ENCODE measurements at places on chromosomes 3 and 15. TPM values are rescaled to one million over a fixed set of nuclear protein-coding genes. Genes with fewer than 3 reads are reported as not detected.

GRCh38 chr15:70585707-70586034 is 177.7 kb downstream of the UACA start:
- H3K4me1 ChIP-seq: peaks cover 12% of the 10 kb centered on the region
- peaks cover 36% of the 10 kb centered on the region for H3K27me3 ChIP-seq
- H3K4me3 ChIP-seq: peak overlapping the region; percentile 59

DNA sequence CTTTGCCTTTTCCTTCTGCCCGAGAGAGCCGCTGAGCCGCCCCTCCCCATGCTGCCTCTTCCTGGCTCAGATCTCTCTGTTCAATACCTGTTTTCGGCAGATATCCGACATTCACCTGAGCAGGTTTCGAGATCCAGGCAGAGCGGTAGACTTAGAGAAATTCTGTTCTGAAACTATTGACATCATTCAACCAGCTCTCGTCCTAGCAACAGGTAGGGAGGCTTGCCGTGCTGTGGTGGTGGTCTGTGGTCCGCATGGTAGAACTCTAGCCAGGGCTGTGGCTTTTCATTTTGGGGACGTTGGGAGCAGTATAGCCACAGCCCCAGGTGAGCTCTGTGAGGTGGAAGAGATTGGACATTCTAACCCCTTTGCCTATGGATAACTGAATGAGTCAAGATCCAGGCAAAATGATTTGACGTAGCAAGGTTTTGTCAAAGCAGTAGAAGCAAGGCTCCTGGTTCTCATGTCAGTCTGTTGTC is 810 bp downstream of the TMEM62 start:
- H3K27ac ChIP-seq: peak overlapping the region; percentile 96
- no peaks in the 10 kb centered on the region for H3K27me3 ChIP-seq
- no peaks in the 10 kb centered on the region for H3K36me3 ChIP-seq
- DNase-seq: no peak
- H3K4me3 ChIP-seq: peak overlapping the region; percentile 92
- peaks cover 21% of the 10 kb centered on the region for H3K4me1 ChIP-seq

Gene SLC12A1
- not detected for total RNA-seq

Gene VPS8
- 69.5 TPM for total RNA-seq

Gene ZNF80
- 0.97 TPM for total RNA-seq

DNA sequence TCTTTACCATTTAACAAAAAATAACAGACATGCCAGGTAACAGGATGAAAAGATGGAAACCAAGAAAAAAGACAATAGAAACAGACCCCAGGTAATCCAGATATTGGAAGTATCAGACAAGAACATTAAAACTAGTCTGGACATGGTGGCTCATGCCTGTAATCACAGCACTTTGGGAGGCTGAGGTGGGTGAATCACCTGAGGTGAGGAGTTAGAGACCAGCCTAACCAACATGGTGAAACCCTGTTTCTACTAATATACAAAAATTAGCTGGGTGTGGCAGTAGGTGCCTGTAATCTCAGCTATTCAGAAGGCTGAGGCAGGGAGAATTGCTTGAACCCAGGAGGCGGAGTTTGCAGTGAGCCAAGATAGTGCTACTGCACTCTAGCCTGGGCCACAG is 40.6 kb downstream of the ACAD9 start:
- DNase-seq: no peak
- H3K4me3 ChIP-seq: no peak overlapping the region
- no peaks in the 10 kb centered on the region for H3K27me3 ChIP-seq
- no peak overlapping the region for H3K27ac ChIP-seq

DNA sequence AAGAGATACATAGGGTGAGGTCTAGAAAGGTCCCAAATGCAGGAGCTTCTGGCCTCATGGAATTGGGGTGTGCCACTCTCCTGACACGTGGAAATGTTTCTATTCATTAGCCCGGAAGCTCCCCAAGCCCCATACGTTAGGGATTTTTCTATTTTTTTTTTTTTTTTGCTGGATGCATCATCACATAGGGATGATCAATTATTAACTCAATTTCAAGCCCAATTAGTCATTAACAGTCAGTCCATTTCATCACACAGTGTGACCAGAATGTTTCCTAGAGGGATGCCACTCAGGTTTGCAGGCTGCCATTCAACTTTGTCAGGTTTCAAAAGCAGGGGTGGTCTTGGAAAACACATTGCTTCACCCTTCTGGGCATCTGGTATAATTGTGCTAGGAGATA is 40.7 kb upstream of the MKRN3 start:
- DNase-seq: no peak
- no peaks in the 10 kb centered on the region for H3K36me3 ChIP-seq
- no peak overlapping the region for H3K27ac ChIP-seq
- H3K4me1 ChIP-seq: no peaks in the 10 kb centered on the region
- no peak overlapping the region for H3K4me3 ChIP-seq

- peaks cover 18% of the 10 kb centered on the region for H3K4me1 ChIP-seq
- H3K27me3 ChIP-seq: peaks cover 13% of the 10 kb centered on the region
- no peaks in the 10 kb centered on the region for H3K36me3 ChIP-seq
- peak within 1 kb of the TSS; percentile 96 for H3K4me3 ChIP-seq
- DNase-seq: peak; percentile 55
Measured at GRCh38 chr15:78565097-78565950, at the start of gene CHRNA5. TSS of gene CHRNA5 (plus strand) at chr15:78565520. CDS start at chr15:78565720, 200 bp downstream.

- no peak overlapping the region for H3K4me3 ChIP-seq
- H3K4me1 ChIP-seq: peaks cover 12% of the 10 kb centered on the region
- H3K27me3 ChIP-seq: peaks cover 19% of the 10 kb centered on the region
- no peak for DNase-seq
Measured at GRCh38 chr15:91522605-91523332, 330.7 kb upstream of the SLCO3A1 start.

- H3K27me3 ChIP-seq: no peaks in the 10 kb centered on the region
- H3K27ac ChIP-seq: no peak overlapping the region
- no peaks in the 10 kb centered on the region for H3K36me3 ChIP-seq
- H3K4me3 ChIP-seq: no peak overlapping the region
- no peaks in the 10 kb centered on the region for H3K4me1 ChIP-seq
Measured at GRCh38 chr15:97014001-97014400, 683.5 kb downstream of the NR2F2 start.

- H3K27ac ChIP-seq: peak overlapping the region; percentile 82
- H3K4me3 ChIP-seq: peak overlapping the region; percentile 97
- no peak for DNase-seq
- H3K36me3 ChIP-seq: no peaks in the 10 kb centered on the region
- H3K4me1 ChIP-seq: peaks cover 47% of the 10 kb centered on the region
Measured at GRCh38 chr3:150411106-150411460, 3.0 kb downstream of the TSC22D2 start.

DNA sequence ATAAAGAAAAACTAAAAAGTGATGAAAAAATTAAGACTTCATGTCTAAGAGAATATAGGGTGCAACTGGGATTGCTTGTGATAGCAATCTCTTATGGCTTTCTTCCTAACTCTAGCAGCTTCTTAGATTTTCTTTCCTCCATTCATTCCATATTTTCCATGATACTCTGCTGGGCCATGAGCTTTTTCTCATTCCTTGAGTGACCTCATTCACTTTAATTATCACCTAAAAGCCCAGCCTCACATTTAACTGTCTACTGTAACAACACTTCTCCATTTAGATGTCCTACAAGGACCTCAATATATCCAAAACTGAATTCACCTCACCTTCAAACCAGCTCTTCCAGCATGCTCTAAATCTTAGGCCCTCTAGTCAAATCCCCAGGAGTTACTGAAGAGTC is 49.5 kb upstream of the ANKRD28 start:
- peak overlapping the region; percentile 3 for H3K27ac ChIP-seq
- no peaks in the 10 kb centered on the region for H3K27me3 ChIP-seq
- peaks cover 35% of the 10 kb centered on the region for H3K4me1 ChIP-seq

- H3K4me3 ChIP-seq: no peak overlapping the region
- no peak for DNase-seq
- no peak overlapping the region for H3K27ac ChIP-seq
- H3K4me1 ChIP-seq: no peaks in the 10 kb centered on the region
Measured at GRCh38 chr15:47548231-47548630, 169.1 kb upstream of the SEMA6D start.

DNA sequence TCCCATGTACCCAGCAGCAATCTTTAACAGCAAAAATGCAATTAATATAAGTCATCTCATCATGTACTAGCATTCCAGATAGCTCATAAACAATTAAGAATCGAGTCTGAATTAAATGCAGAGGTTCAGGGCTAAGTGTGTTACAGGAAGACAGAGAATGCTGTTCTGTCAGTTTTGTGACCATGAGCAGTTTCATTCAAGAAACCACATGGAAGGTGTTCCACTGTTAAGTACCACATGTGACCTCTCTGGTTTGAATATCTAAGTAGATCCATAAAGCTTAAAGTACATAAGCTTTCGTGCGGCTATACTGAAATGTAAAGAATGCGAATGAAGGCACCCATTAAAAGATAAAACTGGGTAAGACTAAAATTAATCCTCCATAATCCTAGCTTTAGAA is 272.3 kb downstream of the IL5RA start:
- H3K27ac ChIP-seq: no peak overlapping the region
- H3K4me1 ChIP-seq: peaks cover 2% of the 10 kb centered on the region
- H3K36me3 ChIP-seq: no peaks in the 10 kb centered on the region
- peaks cover 5% of the 10 kb centered on the region for H3K27me3 ChIP-seq
- DNase-seq: no peak

Gene MAPKAPK3
- 49.2 TPM for total RNA-seq

DNA sequence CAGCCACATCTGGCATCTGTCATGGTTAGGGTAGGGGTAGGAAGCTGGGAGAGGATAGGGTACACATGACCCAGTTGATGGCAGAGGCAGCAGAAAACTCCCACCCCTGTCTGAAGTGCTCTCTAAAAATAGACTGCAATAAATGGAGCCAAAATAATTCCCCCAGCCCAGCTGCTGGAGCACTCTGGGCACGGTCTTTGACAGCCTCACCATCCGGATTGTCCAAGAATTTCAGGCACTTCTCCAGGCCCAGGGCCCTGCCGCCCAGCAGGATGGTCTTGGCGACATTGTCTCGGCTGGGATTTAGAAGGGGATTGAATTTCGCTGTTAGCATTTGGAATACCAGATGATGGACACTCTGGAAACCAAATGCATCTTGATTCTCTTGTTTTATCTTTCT is 103.7 kb downstream of the IQSEC1 start:
- H3K4me3 ChIP-seq: no peak overlapping the region
- H3K27me3 ChIP-seq: no peaks in the 10 kb centered on the region
- DNase-seq: no peak
- H3K27ac ChIP-seq: no peak overlapping the region
- H3K4me1 ChIP-seq: peaks cover 64% of the 10 kb centered on the region
- no peaks in the 10 kb centered on the region for H3K36me3 ChIP-seq

GRCh38 chr3:46393554-46394434 is 13.1 kb downstream of the CCR5AS start:
- peaks cover 7% of the 10 kb centered on the region for H3K36me3 ChIP-seq
- H3K27ac ChIP-seq: no peak overlapping the region
- no peak overlapping the region for H3K4me3 ChIP-seq
- H3K27me3 ChIP-seq: peaks cover 17% of the 10 kb centered on the region
- peaks cover 3% of the 10 kb centered on the region for H3K4me1 ChIP-seq

GRCh38 chr3:179772297-179772696 is 119.5 kb downstream of the USP13 start:
- H3K27me3 ChIP-seq: no peaks in the 10 kb centered on the region
- DNase-seq: no peak
- H3K4me3 ChIP-seq: no peak overlapping the region
- no peaks in the 10 kb centered on the region for H3K4me1 ChIP-seq
- H3K27ac ChIP-seq: no peak overlapping the region

DNA sequence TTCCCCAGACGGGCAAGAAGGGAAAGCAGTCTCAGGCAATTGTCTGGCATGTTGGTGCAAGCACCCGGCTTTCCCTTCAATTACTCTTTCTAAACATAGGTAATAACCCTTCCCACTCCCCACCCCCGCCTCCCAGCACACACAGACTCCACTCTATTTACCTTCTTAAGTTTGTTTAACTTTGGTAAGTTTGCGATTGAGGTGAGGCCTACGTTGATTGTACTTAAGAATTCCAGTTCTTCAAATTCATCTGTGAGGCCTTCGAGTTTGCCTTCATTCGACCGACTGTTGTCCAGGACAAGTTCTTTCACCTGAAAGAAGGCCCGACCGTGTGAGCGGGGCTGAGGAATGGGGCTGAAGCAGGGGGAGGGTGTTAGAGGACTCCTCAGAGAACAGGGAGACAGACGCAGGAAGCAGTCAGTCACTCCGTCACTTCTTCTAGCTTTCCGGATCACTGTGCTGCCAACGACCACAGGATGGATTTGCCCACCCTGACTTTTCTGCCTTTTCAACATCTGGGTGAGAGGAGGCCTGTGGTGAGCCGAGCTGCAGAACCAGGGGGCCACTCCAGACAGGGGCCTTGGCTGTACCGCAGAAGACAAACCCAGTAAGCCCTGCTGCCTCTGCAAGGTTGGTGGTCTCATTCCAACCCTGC is 33.0 kb downstream of the ANP32A start:
- DNase-seq: no peak
- peaks cover 44% of the 10 kb centered on the region for H3K4me1 ChIP-seq
- H3K27me3 ChIP-seq: no peaks in the 10 kb centered on the region
- peak overlapping the region; percentile 99 for H3K27ac ChIP-seq
- peaks cover 3% of the 10 kb centered on the region for H3K36me3 ChIP-seq
- H3K4me3 ChIP-seq: no peak overlapping the region

Gene AMIGO3
- total RNA-seq: 0.99 TPM

DNA sequence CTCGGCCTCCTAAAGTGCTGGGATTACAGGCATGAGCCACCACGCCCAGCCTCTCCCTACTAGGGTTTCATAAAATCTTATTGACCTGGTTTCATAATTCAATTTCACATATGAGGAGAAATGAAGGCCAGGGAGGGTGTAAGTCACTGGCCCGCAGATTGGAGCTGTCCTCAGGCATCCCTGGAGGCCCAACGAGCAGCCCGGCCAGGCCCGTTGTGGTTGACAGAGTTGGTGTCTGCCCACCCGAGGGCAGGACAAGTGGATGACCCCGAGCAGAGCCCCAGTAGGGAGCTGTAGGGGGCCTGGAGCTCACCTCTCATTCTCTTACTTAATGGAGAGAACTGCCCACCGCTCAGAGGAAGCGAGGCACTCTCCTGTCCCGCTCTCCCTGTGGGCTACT is 78.9 kb downstream of the CPN2 start:
- H3K4me3 ChIP-seq: no peak overlapping the region
- DNase-seq: no peak
- H3K27me3 ChIP-seq: peaks cover 11% of the 10 kb centered on the region
- peaks cover 16% of the 10 kb centered on the region for H3K4me1 ChIP-seq
- H3K27ac ChIP-seq: no peak overlapping the region
- peaks cover 2% of the 10 kb centered on the region for H3K36me3 ChIP-seq

Gene CADM2
- total RNA-seq: 1.2 TPM

GRCh38 chr3:64341296-64341695 is 116.0 kb upstream of the PRICKLE2 start:
- DNase-seq: no peak
- H3K36me3 ChIP-seq: no peaks in the 10 kb centered on the region
- peaks cover 22% of the 10 kb centered on the region for H3K27me3 ChIP-seq
- no peaks in the 10 kb centered on the region for H3K4me1 ChIP-seq

GRCh38 chr3:192303235-192303634 is 424.1 kb downstream of the FGF12 start:
- H3K27ac ChIP-seq: no peak overlapping the region
- no peak overlapping the region for H3K4me3 ChIP-seq
- no peaks in the 10 kb centered on the region for H3K4me1 ChIP-seq
- H3K27me3 ChIP-seq: no peaks in the 10 kb centered on the region
- H3K36me3 ChIP-seq: no peaks in the 10 kb centered on the region

Data from T-helper 17 cell (primary cell).